ENCODE measurements at places on chromosomes 2 and 18. TPM values are rescaled to one million over a fixed set of nuclear protein-coding genes. Genes with fewer than 3 reads are reported as not detected.

DNA sequence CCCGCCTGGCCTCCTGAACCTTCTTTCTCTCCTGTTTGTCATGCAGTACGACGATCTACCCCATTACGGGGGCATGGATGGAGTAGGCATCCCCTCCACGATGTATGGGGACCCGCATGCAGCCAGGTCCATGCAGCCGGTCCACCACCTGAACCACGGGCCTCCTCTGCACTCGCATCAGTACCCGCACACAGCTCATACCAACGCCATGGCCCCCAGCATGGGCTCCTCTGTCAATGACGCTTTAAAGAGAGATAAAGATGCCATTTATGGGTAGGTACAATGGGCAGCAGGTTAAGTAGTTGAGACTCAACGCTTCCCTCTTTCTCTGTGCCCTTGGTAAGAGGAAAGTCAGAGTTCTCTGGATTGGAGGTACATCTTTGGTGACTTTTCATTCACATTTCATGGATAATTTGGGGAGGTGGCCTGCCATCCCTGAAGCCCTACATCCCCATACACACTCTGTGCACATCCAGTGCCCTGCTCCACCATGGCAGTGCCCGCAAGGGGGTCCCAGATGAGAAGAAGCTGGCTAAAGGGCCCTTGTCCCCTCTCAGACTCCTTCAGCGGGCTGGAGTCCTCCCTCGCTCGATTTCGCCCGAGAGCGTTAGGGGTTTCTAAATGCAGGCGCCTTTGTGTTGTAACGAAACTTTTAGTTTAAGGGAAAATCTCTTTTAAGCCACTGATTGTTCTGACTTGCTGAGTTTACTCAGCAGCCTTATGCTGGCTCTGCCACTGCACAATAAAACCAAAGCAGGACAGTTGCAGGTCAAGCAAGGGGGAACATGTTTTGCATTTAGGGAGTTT is 3.0 kb downstream of the MEIS1 start:
- peaks cover 24% of the 10 kb centered on the region for H3K4me1 ChIP-seq
- H3K4me3 ChIP-seq, result no peak overlapping the region
- H3K27me3 ChIP-seq, result peaks cover 83% of the 10 kb centered on the region
- H3K36me3 ChIP-seq, result no peaks in the 10 kb centered on the region
- no peak for DNase-seq

DNA sequence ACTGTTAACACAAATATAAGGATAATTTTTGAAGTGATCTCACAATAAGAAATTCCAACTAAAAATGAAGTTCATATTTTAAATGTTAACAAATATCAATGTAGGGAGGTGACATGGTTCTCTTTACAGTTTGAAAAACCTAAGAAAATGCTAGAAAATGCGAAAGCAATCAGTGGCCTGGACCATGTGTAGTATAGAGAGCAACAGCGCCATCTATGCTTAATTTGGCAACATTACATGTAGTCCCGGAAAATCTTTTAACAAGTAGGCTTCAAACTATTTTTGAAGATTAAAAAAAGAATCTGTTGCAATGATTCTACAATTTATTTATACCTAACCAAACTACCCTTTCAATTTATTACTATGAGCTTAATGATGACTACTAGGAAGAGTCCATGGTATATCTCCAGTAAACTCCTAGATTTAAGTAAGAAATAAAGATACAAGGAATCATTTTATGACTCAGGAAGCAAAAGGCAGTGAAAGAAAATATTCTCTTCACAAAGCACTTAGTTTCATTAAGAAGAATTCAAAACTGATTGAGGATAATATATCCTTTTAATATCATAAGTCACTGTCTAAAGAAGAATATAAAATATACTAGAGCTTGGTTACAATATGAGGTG is 33.3 kb downstream of the NDUFA10 start:
- H3K36me3 ChIP-seq, result peaks cover 29% of the 10 kb centered on the region
- no peak overlapping the region for H3K27ac ChIP-seq
- no peaks in the 10 kb centered on the region for H3K27me3 ChIP-seq
- H3K4me1 ChIP-seq, result no peaks in the 10 kb centered on the region
- H3K4me3 ChIP-seq, result no peak overlapping the region
- peak; percentile 25 for DNase-seq

Gene PLCL1
- total RNA-seq, result 1.2 TPM

DNA sequence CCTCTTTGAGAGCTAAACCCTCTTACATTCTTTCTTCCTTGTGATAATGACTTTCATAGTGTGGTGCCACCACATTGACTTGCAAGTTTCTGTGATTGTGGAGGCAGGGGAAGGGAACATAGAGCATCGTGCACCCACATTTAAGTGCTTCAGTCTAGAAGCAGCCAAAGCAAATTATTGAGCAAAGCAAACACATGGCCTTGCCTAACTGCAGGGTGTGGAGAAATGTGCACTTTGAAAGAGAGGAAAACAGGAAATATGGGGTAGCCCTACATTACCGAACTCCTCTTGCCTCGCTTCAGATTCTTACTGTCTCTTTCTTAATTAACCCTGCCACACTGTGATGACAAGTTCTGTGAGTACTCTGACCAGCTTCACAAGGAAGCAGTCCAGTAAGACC is 814.6 kb downstream of the SLC4A3 start:
- no peak overlapping the region for H3K4me3 ChIP-seq
- H3K36me3 ChIP-seq, result no peaks in the 10 kb centered on the region
- DNase-seq, result no peak
- no peak overlapping the region for H3K27ac ChIP-seq

GRCh38 chr2:35365859-35366258 is 989.7 kb upstream of the CRIM1 start:
- H3K27me3 ChIP-seq, result no peaks in the 10 kb centered on the region
- no peak for DNase-seq
- no peaks in the 10 kb centered on the region for H3K36me3 ChIP-seq
- H3K4me3 ChIP-seq, result no peak overlapping the region
- H3K4me1 ChIP-seq, result no peaks in the 10 kb centered on the region

DNA sequence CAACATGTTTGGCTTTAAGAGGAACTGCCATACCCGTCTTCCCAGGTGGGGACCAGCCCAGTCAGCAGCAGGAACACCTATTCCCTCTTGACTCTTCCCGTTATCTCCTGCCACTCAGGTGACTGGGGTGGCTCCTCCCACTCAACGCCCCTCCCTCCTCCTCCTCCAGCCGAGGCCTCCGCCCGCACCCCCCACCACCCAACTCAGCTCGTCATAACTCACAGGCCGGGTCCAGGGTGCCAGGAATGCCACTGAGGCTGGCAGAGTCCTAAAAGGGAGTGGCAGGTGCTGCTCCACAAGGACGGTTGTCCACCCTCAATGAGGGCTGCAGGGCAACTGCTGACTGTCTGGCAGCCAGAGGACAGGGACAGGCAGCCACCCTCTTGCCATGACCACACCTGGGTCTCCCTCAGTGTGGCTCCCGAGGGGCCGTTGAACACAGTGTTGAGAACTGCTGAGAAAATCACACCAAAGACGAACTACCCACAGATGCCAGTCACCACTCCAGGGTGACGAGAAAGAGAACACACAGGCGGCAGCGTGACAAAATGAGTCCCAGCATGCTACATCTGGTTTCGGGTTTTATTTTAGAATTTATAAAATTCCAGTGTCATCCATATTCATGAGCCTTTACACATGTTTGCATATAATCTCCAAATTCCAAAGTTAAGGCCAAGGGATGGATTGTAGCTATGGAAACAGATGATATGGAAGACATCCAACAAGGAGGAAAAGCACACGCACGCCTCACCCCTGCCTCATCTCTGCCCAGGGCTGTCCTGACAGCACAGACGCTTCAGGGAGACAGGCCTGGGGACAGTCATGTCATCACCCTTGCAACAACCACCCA is 38.5 kb downstream of the ANO7 start:
- no peak overlapping the region for H3K27ac ChIP-seq
- H3K27me3 ChIP-seq, result no peaks in the 10 kb centered on the region
- peaks cover 38% of the 10 kb centered on the region for H3K36me3 ChIP-seq
- peaks cover 3% of the 10 kb centered on the region for H3K4me1 ChIP-seq

DNA sequence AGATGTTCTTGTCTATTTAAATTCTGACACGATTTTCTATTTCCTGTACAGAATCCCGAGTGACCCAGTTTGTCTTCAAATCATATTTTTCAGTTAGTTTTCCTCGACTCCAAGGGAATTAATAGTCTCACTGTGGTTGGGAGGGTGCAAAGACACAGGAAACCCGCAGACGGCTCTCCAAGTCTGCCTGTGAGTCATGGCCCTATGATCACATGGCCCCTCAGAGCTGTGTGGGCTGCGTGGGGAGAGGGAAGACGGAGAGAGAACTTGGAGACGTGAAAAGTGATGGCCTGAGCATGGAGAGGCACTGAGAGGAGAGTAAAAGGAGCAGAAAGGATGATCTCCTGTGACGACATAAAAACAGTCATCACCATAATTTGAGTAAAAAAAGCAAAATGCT is 989.9 kb downstream of the DCDC2C start:
- DNase-seq, result no peak
- no peaks in the 10 kb centered on the region for H3K27me3 ChIP-seq
- H3K4me1 ChIP-seq, result no peaks in the 10 kb centered on the region
- H3K27ac ChIP-seq, result no peak overlapping the region

- H3K4me3 ChIP-seq, result no peak overlapping the region
- H3K36me3 ChIP-seq, result no peaks in the 10 kb centered on the region
- no peak for DNase-seq
- no peaks in the 10 kb centered on the region for H3K27me3 ChIP-seq
Observed at GRCh38 chr2:150051004-150051403, 436.5 kb downstream of the RND3 start.

Gene NXPH2
- not detected for total RNA-seq

Gene SERPINB3
- not detected for total RNA-seq

DNA sequence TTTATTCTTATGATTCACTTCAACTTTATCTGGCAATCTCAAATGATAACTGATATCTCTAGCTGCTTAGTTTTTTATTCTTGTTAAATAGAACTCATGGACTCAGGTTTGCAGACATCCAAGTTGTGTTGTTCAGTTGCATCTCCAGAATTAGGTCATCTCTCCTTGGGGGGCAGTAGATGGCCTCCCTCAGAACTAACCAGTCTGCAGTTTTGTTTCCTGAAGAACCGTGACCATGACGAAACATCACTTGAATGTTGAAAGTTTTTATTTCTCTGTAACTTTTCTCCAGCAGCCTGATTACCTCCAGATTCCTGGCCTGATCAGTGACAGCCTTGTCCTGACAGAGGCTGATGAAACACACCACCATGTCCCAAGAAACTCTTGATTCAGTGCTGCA is 321.5 kb downstream of the GALNT13 start:
- no peak overlapping the region for H3K4me3 ChIP-seq
- no peaks in the 10 kb centered on the region for H3K4me1 ChIP-seq
- DNase-seq, result no peak
- H3K36me3 ChIP-seq, result no peaks in the 10 kb centered on the region
- no peaks in the 10 kb centered on the region for H3K27me3 ChIP-seq

- H3K36me3 ChIP-seq, result no peaks in the 10 kb centered on the region
- no peak overlapping the region for H3K27ac ChIP-seq
- H3K4me3 ChIP-seq, result no peak overlapping the region
- DNase-seq, result no peak
- no peaks in the 10 kb centered on the region for H3K4me1 ChIP-seq
Observed at GRCh38 chr2:60644951-60645350, 91.5 kb upstream of the BCL11A start.

- no peaks in the 10 kb centered on the region for H3K4me1 ChIP-seq
- H3K27me3 ChIP-seq, result no peaks in the 10 kb centered on the region
- no peaks in the 10 kb centered on the region for H3K36me3 ChIP-seq
- H3K4me3 ChIP-seq, result no peak overlapping the region
- no peak for DNase-seq
- H3K27ac ChIP-seq, result no peak overlapping the region
Observed at GRCh38 chr2:52537588-52537987, 1230.0 kb upstream of the CHAC2 start.

- H3K36me3 ChIP-seq, result no peaks in the 10 kb centered on the region
- no peaks in the 10 kb centered on the region for H3K4me1 ChIP-seq
- peaks cover 27% of the 10 kb centered on the region for H3K27me3 ChIP-seq
- no peak overlapping the region for H3K27ac ChIP-seq
- H3K4me3 ChIP-seq, result no peak overlapping the region
Observed at GRCh38 chr2:204251998-204252376, 293.3 kb upstream of the PARD3B start.

DNA sequence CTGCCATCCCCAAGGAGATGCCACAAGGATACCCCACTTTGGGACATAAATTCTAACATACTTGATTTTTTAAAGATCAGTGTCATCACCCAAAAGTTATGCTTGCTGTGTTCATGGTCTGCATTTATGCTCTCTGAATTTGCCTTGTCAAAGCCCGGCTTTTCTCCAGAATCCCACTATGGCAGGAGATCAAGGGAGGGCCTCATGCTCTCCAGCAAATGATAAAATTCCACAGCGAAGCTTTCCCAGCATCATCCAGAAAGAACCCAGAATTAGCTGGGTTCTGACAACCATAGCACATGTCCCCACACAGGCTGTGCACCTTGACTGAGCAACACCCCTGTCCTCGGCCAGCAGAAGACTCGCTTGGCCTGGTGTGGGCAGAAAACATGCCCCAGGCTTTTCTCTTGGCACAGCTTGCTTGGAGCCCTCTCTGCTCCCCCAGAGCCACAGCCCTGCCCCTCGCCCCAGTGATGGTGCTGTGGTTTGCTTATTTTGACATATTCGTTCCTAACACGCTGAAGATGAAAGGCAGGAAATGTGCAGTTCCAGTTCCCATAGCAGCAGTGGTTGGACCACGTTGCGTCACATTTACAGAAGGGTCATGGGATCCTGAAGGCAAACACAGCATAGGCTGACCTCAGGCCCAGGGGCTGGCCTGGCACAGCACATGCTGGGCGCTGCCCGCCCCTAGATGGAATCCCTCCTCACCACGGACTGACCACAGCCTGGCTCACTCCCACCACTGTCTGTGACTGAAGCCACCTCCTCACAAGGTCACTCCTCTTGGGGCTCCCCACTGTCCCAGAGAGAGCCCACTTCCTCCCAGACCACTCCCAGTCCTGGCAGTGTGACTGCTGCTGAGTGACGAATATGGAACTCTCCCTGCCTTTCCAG is 14.1 kb upstream of the CHRNA1 start:
- peak; percentile 80 for DNase-seq
- H3K27ac ChIP-seq, result peak overlapping the region; percentile 27
- H3K27me3 ChIP-seq, result no peaks in the 10 kb centered on the region
- peaks cover 36% of the 10 kb centered on the region for H3K4me1 ChIP-seq
- H3K36me3 ChIP-seq, result no peaks in the 10 kb centered on the region
- H3K4me3 ChIP-seq, result peak overlapping the region; percentile 5

GRCh38 chr2:43225788-43226557 is 433 bp downstream of the ZFP36L2 start:
- peak overlapping the region; percentile 99 for H3K4me3 ChIP-seq
- peaks cover 59% of the 10 kb centered on the region for H3K36me3 ChIP-seq
- H3K27me3 ChIP-seq, result no peaks in the 10 kb centered on the region
- H3K4me1 ChIP-seq, result peaks cover 39% of the 10 kb centered on the region
- peak overlapping the region; percentile 99 for H3K27ac ChIP-seq
- DNase-seq, result peak; percentile 74

GRCh38 chr18:49904871-49905555 is 91.7 kb upstream of the ACAA2 start:
- no peak for DNase-seq
- no peak overlapping the region for H3K27ac ChIP-seq
- H3K27me3 ChIP-seq, result peaks cover 4% of the 10 kb centered on the region
- no peaks in the 10 kb centered on the region for H3K36me3 ChIP-seq
- H3K4me1 ChIP-seq, result peaks cover 14% of the 10 kb centered on the region
- no peak overlapping the region for H3K4me3 ChIP-seq
